Stimulated activated naive CD8-positive, alpha-beta T cell treated with anti-CD3 and anti-CD28 coated beads, Interleukin-15, amount 100 ng/mL, for 72 hours (primary cell): ENCODE measurements at places on chromosomes 4 and X.

DNA sequence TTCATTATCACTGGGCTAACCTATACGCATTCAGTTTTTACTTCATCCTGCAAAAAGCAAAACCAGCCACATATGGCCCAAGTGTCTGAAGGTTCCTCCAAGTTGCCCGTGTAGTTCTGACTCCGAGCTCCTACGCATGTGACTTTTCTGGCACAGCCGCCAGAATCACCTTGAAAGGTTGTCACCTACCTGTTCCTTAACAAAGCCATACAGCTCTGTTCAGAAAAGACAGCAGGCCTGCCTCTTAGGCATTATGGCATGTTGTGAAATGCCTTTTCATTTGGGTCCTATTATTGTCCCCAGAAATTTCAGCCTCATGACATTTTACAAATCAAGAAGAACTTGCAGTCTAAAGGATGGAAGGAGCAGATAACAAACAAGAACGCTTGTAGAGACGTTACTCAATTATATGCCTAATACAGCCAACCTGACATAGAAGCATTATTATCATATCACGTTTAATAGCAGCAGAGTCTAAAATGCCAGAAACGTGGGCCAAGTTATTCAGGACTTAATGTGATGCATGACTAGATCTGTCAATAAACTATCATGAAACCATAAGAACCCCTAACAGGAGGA lies 118.5 kb downstream of the RBM47 start:
- DNase-seq = no peak

DNA sequence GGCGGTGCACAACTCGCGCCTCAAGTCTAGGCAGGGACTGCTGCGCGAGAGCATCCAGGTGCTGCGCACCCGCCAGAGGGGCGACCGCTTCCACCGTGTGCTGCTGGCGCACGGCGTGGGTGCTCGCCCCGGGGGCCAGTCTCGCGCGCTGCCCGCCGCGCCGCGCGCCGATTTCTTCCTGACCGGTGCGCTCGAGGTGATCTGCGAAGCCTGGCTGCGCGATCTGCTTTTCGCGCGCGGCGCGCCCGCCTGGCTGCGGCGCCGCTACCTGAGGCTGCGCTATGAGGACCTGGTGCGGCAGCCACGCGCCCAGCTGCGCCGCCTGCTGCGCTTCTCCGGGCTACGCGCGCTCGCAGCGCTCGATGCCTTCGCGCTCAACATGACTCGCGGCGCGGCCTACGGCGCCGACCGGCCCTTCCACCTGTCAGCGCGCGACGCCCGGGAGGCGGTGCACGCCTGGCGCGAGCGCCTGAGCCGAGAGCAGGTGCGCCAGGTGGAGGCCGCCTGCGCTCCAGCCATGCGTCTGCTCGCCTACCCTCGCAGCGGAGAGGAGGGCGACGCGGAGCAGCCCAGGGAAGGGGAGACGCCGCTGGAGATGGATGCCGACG lies 1.3 kb downstream of the CHST7 start:
- DNase-seq = peak; percentile 39

GRCh38 chr4:104248726-104249125 lies 246.0 kb downstream of the CXXC4 start:
- DNase-seq = no peak

GRCh38 chr4:161936625-161937550 lies 226.9 kb downstream of the FSTL5 start:
- DNase-seq = no peak

DNA sequence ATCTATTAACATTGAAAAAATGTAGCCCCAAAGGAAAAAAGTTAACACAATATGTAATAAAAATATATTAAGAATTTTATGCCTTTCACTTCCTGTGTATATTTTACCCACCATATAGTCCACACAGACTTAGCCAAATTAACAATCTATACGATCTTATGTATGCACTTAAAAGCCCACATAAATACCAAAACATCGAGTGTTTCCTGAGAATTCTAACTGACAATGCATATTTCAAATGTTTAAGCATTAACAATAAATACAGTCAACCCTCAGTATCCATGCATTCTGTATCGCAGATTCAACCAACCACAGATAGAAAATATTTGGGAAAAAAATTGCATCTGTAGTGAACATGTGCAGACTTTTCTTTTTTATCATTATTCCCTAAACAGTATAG lies 226.8 kb downstream of the COL25A1 start:
- no peak for DNase-seq

- DNase-seq = no peak
Observed at GRCh38 chr4:30720021-30720660, at the start of gene PCDH7. Gene PCDH7, plus strand, starts transcription at chr4:30720369. Its CDS starts 1,054 bp downstream, at chr4:30721423.

GRCh38 chr4:81811562-81812293 lies 340.0 kb upstream of the RASGEF1B start:
- no peak for DNase-seq

DNA sequence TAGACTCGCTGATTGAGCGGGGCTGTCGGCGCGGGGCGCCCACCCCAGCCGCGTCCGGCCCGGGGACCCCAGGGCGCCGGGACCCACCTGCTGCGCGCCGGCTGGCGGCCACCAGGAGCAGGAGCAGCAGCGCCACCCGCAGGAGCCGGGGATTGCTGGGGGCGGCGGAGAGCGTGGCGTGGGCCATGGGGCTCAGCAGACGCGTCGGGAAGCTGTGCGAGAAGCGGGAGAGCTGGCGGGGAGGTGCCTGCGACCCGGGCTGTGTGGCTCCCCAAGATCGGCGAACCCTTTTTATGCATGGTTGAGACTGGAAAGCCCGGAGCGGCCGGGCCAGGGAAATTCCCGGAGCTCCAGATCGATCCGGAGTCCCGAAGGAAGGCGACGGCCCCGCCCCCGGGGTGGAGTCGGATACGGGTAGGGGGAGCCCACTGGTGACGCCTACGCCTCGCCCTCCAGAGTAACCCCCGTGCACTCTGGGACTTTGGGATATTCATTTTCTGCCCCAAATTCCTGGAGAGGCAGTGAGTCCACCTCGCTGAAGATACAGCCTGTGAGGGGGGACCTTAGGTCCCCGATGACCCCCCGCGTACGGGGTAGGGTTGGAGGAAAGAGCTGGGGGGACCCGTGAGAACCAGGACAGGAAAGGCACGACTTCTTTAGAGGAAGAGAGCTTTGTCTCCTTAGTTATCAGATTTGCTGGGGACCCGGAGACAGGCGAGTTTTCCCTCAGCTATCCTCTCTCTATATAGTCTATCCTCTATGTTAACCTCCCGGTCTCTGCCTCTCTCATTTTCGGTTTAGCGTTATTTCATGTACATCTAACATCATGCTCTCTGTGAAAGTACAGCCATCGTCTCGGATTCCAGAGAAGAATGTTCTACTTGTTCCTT lies at the start of gene CXCL3:
TSS of gene CXCL3 (minus strand) at position 265 of the 890 bp plus-strand sequence. CDS start at position 187, 78 bp downstream.
- DNase-seq = peak; percentile 19

DNA sequence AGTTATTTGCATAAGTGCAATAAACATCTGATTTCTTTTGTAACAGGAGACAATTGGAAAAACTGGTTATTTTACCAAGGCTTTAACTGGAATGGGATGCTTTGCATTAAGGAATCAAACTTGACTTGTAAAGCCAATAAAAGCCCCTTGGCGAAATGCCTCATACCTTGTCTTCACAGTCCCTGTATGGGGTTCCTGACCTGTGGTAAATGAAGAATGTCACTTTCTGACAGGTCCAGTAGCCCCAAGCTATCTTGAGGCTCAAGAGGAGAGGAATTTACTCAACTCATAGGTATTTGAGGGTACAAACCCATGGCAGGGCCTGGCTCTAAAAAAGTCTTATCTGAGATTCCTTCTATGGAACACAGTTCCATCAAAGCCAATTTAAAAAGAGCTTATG lies 78.0 kb downstream of the ACOX3 start:
- DNase-seq = no peak
